ENCODE measurements at places on chromosomes 1 and 21.

- DNase-seq = no peak
Observed at GRCh38 chr1:30786264-30786991, 28.9 kb upstream of the LAPTM5 start.

- no peak for DNase-seq
Observed at GRCh38 chr21:33205476-33205875, 24.3 kb upstream of the IFNAR2 start.

DNA sequence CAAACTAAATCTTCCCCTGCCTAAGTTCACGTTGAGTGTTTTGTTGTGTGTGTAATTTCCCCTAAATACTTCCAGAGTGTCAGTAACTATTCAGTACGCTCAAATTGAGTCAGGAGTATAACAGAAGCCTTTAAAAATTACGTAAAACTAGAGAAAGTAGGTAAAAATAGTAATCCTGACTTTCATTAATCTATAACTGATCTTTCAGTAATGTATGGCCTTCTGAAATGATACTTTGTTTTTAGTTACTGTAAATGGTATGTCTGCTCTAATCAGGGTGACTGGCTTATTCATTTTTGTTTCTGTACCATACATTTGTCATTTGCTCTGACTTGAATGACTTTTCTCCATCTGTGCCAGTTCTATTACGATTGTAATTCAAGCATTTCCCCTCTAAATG, 29.4 kb downstream of the MIER1 start:
- DNase-seq = no peak

GRCh38 chr1:63624911-63625310, 31.7 kb downstream of the PGM1 start:
- DNase-seq = no peak

DNA sequence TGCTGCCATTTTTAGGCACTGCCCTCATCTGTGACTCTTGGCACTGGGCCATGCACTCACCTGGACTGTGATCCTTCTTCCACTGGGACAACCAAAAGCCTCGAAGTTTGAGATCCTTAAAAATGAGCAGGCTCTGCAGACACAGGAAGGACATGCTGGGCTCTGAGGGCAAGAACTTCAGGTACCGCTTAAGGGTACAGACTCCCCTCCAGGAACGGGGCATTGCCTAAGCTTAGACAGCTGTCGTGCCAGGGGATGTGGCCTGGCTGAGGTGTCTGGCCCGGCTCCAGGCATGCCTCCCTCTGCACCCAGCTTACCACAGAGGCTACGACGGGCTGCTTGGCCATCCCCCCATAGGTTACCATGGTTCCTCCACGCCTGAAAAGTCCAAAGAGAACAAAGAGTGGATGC, 14.2 kb upstream of the SRSF4 start:
- DNase-seq = no peak

DNA sequence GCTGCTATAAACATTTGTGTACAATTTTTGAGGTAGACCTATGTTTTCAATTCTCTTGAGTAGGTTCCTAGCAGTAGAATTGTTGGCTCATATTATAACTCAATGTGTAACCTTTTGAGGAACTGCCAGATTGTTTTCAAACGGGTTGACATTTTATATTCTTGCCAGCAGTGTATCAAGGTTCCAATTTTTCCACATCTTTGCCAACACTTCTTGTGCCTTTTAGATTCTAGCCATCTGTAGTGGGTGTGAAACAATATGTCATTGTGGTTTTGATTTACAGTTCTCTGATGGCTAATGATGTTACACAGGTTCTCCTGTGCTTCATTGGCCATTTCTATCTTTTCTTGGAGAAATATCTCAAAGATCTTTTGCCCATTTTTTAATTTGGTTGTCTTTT, 36.4 kb downstream of the MAP3K7CL start:
- DNase-seq = no peak

- no peak for DNase-seq
Observed at GRCh38 chr1:41255978-41256377, 13.9 kb upstream of the SCMH1 start.

GRCh38 chr1:99228153-99228552, 36.1 kb upstream of the PLPPR4 start:
- no peak for DNase-seq
